ENCODE measurements at places on chromosomes 2 and 18.

DNA sequence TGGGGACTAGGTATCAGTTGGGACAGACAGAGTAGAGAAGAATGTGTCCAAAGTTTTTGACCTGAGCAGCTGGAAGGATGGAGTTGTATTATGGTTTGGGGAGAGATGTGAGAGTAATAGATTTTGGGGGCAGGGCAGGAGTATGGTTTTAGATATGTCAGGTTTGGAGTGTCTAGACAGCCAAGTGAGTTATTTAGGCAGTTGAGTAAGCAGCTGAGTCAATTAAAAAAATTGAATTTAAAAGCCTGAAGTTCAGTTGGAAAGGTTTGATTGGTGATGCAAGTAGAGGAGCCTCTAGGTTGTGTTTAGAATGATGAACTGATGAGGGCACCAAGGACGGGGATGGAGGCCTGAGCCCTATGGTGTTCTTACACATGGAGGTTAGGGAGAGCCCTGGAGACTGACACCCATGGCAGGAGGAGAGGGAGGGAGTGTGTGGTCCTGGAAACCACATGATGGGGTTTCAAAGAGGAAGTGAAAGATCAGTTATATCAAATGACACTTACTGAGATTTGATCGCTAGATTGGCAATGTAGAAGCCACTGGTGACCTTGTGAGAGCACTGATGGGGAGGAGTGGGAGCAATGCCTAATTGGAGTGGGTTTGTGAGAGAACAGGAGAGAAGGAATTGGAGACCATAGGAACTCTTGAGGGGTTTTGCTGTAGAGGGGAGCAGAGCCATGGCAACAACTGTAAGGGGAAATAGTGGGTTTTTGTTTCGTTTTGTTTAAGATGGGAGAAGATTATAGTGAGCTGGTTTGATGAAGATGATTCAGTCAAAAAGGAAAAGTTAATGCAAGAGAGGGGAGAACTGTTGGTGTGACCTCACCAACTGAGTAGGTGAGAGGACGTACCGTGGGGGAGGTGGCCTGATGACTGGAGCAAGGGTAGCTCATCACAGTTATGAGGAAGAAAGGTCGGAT, 10.3 kb downstream of the ITGA6 start:
- no peak for DNase-seq

DNA sequence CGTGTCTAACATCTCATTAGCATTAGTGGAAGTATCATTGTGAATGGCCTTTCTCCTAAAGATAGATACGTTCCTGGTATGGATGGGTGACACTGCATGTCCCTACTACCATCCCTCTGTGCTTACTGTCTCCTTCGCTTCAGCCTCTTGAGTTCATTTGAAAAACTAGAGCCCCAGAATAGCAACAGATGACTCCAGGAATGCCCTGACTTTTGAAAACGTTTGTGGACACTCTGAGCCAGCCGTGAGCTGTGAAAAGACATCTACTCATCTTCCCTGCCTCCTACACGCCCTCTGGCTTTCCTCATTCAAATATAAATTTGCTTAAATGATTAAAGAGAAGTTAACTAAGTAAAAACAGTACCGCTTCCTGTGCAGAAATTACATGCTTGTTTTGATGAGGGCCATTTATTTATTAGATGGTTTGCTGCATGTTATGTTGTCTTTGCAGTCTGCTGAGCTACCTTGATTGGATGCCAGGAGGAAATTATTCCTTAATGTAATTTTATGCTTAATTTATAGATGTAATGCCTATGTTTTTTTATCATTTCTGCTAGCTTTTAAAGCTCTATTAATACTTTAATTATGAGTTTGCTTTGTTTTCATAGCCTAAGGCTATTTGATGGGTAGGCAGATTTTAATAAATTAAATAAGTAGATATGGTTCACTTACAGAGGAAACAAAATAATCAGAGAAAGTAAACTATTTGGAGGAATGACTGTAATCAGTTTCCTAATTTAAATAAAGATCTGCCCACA, 32.1 kb upstream of the MYO3B start:
- DNase-seq = no peak

- DNase-seq = peak; percentile 28
These were observed 714 bp downstream of the RPIA start for GRCh38 chr2:88692187-88692586.

- no peak for DNase-seq
These were observed 765.4 kb downstream of the MBD2 start for GRCh38 chr18:53458944-53459580.

- no peak for DNase-seq
These were observed 214.2 kb downstream of the CALCRL start for GRCh38 chr2:187233811-187234210.

DNA sequence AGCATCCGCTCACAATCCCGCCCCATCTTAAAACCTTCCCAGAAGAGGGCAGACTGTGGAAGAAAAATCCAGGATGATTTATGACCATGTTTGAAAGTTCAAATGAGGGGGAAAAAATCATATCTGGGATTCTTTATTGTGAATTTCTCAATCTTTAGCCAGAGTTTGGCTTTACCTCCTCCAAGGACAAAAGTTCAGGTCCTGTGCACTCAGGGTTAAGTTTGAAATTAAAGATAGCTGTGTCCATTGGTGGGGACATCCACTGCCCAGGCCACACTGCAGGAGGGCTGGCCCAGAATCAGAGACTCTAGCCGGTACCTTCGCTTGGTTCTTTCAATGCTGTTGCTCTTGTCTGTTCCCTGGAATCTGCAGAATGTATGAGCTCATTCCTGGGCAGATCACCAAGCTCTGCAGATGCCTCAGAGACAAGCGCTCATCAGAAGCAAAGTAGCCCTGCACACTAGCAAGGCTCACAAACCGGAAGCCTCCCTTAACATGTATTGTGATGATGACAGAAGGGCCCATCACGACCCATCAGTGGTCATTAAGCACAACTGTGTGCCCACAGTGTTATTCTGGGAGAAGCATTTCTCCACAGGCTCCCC, 375.3 kb upstream of the KLHL29 start:
- DNase-seq = no peak

DNA sequence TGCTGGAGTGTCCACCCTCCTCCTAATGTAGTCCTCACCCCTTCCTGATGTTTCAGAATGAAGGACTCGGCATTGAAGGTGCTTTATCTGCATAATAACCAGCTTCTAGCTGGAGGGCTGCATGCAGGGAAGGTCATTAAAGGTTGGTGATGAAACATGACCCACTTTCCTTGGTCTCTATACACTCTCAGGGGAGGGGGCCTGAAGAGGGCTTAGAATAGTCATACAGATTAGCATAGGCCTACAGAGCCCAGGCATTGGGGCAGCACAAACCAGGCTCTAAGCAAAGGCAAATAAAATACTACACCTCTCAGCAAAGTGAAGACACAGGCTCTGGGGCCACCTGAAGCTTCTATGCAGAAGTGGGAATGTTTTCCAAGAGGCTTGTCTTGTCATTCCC, 1.8 kb downstream of the IL36RN start:
- DNase-seq = no peak

DNA sequence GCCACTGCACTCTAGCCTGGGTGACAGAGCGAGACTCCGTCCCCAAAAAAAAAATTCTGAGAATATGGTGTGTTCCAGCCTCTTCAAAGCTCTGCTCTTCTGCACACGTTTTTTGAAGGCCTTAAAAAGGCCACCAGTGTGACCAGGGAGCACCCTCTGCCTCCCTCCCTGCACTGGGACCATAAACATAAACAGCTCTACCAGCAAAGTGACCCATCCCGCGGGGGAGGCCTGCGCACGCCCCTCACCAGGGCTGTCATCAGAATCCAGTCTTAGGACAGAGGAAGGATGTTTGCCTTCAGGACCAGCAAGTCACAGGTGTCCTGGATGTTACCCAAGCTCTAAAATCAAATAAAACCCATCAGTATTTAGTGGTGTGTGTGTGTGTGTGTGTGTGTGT, 23.2 kb upstream of the B3GNT7 start:
- no peak for DNase-seq

- DNase-seq = no peak
These were observed 40.3 kb upstream of the YPEL5 start for GRCh38 chr2:30106543-30106942.

- DNase-seq = no peak
These were observed 36.1 kb downstream of the PPP4R1 start for GRCh38 chr18:9578306-9578705.

GRCh38 chr2:39490586-39490985, 53.5 kb upstream of the MAP4K3 start:
- DNase-seq = no peak

DNA sequence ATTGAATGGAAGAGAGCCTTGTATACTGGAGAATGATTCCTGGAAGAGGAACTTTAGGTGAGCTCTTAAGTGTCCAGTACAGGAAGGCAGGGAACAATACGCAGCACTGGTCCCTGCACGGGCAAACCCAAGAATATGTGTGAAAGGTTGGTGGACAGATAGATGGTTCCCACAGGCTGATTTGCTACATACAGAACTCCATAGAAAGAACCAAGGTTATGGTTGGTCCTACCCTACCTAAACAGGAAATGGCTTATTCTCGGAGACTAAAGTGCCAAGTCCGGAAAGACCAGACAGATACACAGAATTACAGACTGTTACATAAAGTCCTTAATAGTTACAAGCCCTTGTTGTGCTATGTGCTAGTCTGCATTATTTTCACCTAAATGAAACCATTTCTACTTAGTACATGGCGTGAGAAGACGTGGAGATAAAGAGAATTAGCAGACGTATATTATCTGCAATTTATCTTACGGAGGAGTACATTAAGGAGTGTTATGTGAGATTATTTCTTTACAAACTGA, 1.2 kb downstream of the REV1 start:
- DNase-seq = no peak

DNA sequence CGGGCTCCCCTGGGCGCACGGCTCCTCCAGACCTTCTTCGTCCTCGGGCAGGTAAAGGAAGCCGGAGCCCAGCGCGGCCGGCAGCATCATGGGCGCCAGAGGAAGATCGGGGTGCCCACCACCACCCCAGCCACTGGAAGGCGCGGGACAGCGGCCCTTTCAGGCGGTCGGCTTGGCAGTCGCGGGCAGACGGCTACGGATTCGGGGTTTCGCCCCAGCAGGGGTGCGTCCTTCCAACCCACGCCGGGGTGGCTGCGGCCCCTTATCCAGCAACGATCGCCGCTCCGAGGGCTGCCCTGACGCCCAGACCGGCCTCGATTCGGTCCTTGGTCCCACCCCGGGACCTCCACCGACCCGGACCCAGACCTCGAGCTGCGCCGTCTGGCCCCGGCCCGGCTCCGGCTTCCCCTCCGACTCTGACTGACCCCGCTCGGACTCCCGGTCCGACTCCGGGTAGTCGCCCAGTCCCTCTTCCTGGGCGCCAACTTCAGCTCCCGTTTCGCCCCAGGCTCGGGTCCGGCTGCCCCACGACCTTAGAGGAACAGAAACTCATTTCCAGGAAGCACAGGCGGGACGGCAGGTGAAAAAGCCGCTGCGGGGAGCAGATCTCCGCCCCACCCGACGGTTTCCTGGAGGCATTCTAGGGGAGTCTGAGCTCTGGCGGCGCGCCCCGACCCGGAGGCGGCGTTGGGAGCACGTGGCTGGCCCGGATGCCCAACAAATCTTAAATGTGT, 30.2 kb upstream of the SSB start:
- no peak for DNase-seq

DNA sequence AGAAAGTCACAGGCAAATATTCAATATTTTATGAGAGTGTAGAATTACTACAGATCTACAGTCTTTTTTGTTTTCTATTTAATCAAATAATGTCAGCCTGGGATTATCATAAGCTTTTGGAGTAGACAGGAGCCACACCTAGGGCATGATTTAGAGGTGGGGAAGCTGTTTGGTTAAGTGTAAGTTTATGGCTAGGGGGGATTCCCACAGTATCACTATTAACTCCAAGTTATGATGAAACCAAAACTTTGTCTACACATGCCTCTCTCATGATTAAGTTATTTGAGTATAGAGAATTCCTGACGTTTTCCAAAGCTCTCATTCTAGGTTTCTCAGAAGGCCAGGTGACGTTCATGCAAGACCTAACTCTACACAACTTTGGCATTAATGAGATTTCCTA, 2.1 kb downstream of the SERPINB10 start:
- DNase-seq = no peak

- no peak for DNase-seq
These were observed 288.4 kb upstream of the TRIB2 start for GRCh38 chr2:12428324-12428723.

DNA sequence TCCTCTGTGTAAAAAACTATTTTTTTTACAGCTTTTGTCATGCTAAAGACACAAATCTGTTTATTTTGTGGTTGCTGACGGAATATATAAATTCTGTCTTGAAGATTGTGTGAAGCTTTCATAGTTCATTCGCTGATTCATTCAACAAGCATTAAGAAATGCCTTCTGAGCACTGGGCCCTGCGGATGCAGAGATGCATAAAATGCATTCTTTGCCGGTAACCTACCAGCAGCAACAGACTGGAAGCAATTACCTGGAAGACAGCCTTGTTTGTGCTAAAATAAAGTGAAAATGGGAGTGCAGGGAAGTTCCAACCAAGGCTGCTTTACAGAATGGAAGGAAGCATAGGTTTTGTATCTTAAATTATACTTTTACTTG, 119.7 kb downstream of the PMAIP1 start:
- no peak for DNase-seq

DNA sequence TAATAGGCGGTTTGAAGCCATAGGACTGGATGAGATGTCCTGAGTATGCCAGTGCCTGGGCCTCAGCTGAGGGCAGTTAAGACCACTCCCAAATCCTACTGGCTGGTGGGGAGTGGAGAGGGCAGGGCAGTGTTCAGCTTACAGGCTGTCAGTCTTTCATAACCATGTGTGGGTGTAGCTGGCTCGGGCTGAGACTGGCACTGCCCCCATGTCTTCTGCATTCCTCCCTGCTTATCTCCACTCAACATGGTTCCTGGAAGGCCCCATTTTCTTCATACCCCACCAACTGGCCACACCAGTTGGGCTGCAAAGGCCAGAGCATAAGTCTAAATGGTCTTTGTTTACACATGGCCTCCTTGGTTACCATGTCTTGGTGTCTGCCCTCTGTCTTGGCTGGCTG, 17.2 kb upstream of the IL37 start:
- DNase-seq = no peak

DNA sequence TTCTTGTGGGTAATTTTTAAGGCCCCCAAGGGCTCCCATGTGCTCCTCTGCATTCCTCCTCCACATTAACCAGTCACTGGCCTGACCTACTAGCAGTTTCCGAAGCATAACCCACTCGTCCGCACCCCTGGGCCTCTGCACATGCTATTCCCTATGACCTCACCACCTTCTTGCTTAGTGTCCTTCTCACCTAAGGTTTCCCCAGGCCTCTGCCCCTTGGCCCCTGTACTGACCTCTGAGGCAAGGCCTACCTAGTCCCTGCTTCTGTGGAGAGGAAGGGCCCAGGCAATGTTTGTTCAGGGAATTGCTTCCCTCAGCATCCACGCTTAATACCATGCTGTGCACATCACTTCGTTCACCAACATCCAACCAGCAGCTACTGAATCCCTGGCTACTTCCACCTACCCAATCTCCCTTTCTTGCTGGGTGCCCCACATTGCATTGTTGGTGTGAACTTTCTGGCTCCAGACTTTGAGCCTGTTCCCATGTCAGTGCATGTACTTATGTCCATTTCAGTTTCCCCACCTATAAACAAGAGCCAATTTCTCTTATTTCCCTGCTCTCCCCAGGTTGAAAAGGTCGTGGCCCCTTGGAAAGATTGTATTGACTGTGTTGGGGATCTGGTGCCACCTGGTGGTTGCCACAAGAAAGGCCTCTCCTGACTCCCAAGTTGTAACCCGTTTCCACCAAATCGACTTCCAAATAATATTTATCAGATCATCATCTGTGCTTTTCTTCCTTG, 19.2 kb upstream of the TMEM177 start:
- DNase-seq = peak; percentile 34

GRCh38 chr2:225534697-225535096, 135.2 kb downstream of the NYAP2 start:
- DNase-seq = no peak

GRCh38 chr2:2845806-2846315, 514.8 kb upstream of the MYT1L start:
- no peak for DNase-seq
